Ecto neural progenitor cell (in vitro differentiated cells): ENCODE measurements at places on chromosomes 11 and 22.

GRCh38 chr11:76781807-76782530 is 1.2 kb upstream of the TSKU start:
- no peak for DNase-seq

- no peak for DNase-seq
Observed at GRCh38 chr11:12274558-12275197, 102.7 kb upstream of the PARVA start.

DNA sequence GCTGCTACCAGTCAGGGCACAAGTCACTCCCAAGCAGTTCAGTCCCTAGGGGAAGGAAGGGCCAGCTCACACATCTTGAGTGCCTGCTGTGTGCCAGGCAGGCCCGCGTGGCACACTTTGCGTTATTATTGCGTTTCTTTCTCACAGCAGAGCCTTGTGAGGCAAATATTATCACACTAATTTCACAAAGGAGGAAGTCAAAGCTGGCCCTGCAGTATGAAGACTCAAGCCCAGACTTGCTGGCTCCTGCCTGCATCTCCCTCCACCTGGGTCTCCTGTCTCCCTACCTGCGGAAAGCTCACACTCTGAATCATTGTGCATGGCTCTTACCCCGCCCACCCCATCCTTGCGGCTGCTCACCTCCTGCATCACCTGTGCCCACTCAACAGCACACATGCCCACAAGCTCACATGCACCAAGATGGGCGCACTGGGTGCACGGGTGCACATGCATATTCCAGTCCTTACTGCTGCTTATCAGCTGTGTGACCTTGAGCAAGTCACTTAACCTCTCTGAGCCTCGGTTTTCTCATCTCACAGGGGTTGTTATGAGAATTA is 31.7 kb upstream of the P2RY2 start:
- no peak for DNase-seq

GRCh38 chr11:128719556-128719824 is 25.6 kb downstream of the FLI1 start:
- no peak for DNase-seq

GRCh38 chr11:78255919-78256318 is 67.2 kb downstream of the USP35 start:
- no peak for DNase-seq

DNA sequence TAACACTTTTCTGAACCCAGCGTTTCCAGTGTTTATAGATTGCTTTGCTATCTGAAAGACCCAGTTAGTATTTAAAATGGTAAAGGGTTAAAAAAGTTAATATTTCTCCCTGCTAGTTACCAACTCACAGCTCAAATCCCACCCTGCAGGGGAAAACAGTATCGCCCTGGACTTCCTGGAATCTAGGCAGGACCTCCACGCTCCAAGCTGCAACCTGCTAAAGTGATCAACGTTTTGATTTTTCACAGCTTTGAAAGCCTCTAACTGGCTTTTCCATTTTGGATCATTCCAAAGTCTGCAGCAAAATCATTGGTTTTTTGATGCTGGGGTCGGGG is 4.6 kb downstream of the FZD4 start:
- DNase-seq, result no peak

DNA sequence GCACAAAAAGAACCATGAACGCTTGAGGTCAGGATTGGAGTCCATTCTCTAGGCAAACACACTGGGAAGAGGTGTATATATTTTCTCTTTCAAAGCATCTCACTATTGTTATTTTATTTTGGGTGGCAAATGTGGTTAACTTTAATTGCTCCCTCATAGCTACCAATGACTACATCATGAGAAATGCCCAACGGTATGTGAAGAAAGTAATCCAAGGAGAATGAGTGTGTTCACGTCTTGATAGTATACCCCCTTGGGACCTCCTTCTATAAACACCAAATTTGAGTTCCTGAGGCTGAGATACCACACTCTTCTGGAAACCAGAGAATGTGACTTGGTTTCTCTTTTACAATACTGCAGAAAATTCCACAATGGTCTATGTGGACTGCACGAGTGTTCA is 15.8 kb downstream of the OR8D1 start:
- no peak for DNase-seq

DNA sequence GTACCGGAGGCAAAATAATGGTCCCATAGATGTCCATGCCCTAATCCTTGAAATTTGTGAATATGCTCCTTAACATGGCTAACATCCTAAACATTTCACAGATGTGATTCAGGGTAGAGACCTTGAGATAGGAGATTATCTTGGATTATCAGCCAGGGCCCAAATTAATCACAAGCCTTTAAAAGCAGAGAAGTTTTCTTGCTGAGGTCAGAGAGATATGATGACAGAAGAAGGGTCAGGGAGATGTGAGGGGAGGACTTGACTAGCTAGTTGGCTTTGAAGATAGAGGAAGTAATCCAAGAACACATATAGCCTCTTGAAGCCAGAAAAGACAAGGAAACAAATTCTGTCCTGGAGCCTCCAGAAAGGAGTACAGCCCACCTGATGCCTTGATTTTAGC is 19.1 kb upstream of the FDX1 start:
- DNase-seq, result no peak

DNA sequence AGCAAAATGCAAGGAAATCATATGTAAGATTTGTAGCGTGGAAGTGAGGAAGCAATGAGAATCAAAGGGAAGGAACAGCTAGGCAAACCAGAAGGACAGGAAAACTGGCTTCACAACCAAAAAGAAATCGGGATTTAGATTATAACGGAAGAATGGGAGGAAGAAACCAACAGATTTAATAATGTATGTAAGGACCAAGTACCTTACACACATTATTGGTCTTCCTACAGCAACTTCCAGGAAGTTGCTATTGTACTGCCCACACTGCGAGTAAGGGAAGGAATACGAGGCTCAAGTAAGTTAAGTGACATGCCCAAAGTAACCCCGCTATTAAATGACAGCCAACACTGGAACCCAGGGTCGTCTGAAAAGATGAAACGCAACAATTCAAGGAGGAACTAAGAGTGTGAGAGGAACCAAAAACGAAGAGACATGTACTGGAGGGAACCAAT is 473 bp downstream of the TXN2 start:
- DNase-seq, result no peak

DNA sequence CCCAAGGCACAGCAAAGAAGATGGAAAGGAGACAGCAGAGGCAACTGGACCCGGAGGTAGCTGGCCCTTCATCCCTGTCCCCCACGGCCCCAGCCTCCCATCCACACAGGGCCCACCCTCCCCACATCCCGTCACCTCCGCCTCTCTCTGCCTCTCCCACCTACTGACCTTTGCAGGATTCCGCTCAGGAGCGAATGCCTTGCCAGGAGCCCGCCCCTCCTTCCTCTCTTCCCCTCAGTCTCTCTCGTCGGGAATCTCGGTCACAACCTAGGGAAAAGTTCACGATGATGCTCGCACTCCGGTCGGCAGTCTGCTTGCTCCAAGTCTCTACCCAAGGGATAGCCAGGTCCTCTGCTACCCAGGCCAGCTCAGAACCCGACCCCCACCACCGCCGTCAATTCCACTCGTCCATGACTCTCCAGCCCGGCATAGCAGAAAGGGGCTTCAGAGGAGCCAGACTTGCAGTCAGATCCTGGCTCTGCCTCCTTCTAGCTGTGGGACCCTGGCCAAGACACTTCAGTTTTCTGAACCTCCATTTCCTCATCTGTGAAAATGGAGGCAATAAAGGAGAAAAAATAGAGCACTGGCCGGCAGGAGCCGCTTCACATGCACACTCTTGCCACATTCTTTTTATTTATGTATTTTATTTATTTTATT is 10.2 kb downstream of the AHNAK start:
- DNase-seq, result no peak

DNA sequence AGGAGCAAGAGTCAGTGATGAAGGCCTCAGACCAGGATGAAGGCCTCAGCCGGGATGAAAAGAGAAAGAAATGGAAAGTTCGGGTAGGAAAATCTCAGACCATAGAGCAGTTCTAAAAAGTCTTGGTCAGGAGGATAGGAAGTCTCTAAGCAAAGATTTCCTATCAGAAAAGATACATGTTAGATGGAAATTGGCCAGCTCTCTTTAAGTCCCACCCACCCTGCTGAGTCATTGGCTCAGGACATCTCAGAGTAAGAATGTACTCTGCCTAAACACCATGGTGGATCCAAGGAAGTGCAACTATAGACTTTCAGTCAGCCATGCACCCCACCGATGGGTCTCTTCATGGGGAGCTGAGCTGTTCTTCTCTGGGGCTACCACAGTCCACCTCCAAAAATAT is 4.4 kb downstream of the OR8B3 start:
- DNase-seq, result no peak

GRCh38 chr11:64419818-64420485 is 61.0 kb downstream of the RPS6KA4 start:
- DNase-seq, result no peak

GRCh38 chr11:77359481-77359880 is 58.0 kb upstream of the GDPD4 start:
- DNase-seq, result no peak

- no peak for DNase-seq
Observed at GRCh38 chr22:39183991-39184585, 31.6 kb upstream of the CBX7 start.

- DNase-seq, result no peak
Observed at GRCh38 chr11:1009991-1010390, 26.5 kb downstream of the MUC6 start.
